NCI-H1417 treated with DMSO at 0.1 percent for 48 hours (cell line): ENCODE measurements at places on chromosomes 6 and 20.

DNA sequence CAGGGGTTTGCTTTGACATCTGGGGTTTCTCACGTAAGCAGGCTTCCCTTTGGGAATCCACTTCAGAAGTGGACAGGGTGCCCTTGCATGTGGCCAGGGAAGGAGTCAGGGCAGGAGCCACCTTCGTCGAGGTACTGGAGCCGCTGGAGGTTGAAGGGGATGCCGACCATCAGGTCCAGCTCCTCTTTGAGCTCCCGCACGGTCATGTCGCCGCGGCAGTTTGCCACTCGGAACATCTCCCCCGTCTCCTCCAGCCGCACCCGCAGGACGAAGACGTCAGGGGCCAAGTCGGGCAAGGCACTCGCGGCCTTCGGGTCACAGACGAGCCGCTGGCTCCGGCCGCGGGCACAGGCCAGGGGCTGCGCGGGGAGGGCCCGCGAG is 360 bp downstream of the ANKRD60 start:
- no peak for DNase-seq

DNA sequence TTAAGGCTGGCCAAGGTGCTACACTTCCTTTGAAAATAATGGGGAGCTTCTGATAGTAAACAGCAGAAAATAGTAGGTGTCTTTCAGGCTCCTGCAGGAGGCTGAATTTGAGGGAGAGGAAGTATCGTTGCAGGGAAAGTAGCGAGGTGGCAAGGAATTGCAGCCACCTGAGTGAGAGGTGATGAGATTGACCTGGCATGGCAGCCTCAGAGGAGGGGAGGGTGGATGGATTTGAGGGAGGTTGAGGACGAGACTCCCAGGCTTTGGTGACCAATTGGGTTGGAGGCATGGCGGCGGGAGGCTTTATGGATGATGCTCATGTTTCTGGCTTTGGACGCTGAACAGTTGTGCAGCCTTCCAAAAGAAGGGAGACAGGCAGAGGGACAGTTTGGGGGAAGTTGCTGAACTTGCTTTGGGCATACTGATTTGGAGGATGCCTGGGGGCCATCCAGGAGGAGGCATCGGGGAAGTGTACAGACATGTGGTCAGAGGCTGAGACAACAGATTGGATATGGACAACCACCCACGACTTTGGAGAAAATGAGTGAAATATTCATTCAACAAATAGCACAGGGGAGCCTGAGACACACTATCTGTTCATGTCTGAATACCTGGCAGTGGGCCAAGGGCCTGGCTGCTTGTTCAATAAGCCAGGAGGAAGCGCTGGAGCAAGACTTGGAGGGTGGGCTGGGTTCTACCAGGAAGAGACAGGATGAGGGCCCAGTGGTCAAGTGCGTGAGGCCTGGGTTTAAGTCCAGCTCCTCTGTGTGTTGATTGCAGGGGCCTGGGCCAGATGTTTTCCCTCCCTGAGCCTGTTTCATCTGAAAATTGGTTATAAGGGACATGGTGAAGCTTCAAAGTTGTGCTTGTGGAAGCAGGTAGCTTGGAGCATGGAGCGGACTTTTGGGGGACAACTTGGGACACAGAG is 113.2 kb downstream of the CEBPB start:
- no peak for DNase-seq

GRCh38 chr6:36578431-36578830 is 15.7 kb upstream of the SRSF3 start:
- no peak for DNase-seq

GRCh38 chr6:169838346-169839028 is 87.1 kb downstream of the ERMARD start:
- DNase-seq = no peak

- DNase-seq = no peak
Observed at GRCh38 chr20:63359937-63360849, 956 bp downstream of the CHRNA4 start.
